Chondrocyte (in vitro differentiated cells): ENCODE measurements at places on chromosomes 2 and 18. TPM values are rescaled to one million over a fixed set of nuclear protein-coding genes. Genes with fewer than 3 reads are reported as not detected.

AQP4 gene
- total RNA-seq = not detected in 3 replicates

DNA sequence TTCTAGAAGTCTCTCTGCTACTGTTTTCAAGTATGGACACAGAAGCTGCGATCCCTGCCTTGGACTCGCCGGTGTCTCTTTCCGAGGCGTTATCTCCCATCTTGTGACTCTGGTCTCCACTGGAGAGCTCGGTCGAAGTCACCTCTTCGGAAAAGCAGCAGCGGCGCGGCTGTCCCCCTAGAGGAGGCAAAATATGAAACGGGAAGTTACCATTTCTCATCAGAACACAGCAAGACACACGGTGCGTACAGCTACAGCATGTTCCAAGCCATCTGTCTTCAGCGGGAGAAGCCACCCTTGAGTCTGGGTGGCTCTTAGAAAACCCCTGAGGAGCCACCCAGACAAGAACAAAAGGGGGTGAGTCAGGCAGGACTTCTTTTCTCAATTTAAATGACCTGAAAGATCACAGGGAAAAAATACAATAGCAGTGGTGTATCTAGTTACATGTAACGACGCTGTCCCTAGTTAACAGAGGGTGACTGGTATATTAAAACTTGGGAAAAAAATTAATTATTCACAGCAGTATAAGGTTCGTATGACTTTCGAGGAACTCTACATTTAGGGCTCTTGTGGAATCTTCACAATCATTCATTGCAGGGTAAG lies 114.8 kb downstream of the ZNF516 start:
- DNase-seq = no peak

SPIRE1 gene
- 38.3 to 65.8 TPM (median 57.8 TPM) in 3 replicates for total RNA-seq

PROM2 gene
- total RNA-seq = 1.5 to 1.7 TPM (median 1.7 TPM) in 3 replicates

ANKRD23 gene
- 1.9 to 4.4 TPM (median 3.2 TPM) in 3 replicates for total RNA-seq

- no peak for DNase-seq
Observed at GRCh38 chr2:177882501-177882900, 190.1 kb downstream of the PDE11A start.
